ENCODE measurements at places on chromosomes 2 and 18.
A peak's percentile ranks its signal among the peaks of the same experiment; 100 is the strongest.

- DNase-seq: no peak
Observed at GRCh38 chr2:152234277-152234676, 58.7 kb upstream of the STAM2 start.

DNA sequence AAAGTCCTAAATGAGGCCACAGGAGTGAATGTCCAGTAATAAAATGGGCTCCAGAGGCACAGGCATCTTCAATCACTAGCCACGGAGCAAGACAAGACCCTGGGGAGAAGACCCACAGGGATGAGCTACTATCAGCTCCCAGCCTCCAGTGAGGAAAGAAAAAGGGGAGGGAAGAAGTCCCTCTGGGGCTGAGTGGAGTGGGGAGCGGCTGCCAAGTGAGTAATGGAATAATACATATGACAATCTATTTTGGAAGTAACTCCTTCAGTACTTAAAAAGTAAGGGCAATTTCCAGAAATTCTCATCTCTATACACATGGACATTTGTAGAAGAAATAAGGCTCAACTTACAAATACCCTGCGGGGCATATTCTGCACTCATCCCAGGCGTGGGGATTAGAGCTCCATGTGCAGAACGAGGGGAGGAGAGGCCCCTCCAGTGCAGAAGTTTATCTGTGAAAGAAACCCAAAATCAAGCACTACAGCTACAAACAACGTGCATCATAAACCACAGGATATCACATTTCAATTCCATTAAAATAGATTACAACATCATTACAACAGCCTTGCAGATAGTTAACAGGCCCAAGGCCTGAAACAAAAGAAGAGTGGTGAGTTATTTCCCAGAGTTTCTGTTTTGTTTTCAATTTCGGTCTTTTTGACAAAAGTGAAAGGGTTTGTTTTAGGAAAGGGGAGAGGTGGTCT, 84.9 kb downstream of the BCL11A start:
- no peak for DNase-seq

DNA sequence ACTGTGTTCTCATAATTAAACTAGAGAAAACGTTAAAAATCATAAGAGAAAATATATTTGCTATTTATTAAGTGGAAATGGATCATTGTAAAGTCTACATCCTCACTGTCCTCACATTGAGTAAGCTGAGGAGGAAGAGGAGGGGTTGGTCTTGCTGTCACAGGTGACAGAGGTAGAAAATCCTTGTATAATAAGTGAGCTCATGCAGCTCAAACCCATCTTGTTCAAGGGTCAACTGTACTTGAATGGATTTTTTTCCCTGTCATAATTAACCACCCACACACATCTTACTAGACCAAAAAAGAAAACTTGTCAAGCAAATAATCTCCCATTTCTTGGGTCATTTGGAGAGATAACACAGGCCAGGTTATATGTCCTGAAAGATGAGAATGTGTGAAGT, 231.2 kb downstream of the NEDD4L start:
- DNase-seq: no peak

GRCh38 chr2:55045780-55046179, 4.5 kb downstream of the RTN4 start:
- DNase-seq: no peak

GRCh38 chr2:15955232-15955988, 15.1 kb downstream of the MYCN start:
- no peak for DNase-seq

- no peak for DNase-seq
Observed at GRCh38 chr2:68319398-68320117, at the start of gene CNRIP1. Gene CNRIP1 (minus strand): TSS chr2:68319949. CDS start chr2:68319400, 549 bp downstream.

- DNase-seq: no peak
Observed at GRCh38 chr2:215137741-215138340, 585 bp downstream of the ABCA12 start.

- no peak for DNase-seq
Observed at GRCh38 chr2:220556658-220557057, 929.2 kb downstream of the SLC4A3 start.

- no peak for DNase-seq
Observed at GRCh38 chr2:219571311-219572236, at the start of gene OBSL1. Gene OBSL1 (minus strand): TSS chr2:219571539. CDS start chr2:219571232, 307 bp downstream.

GRCh38 chr2:23953625-23954024, 13.4 kb downstream of the UBXN2A start:
- DNase-seq: no peak

- DNase-seq: no peak
Observed at GRCh38 chr2:3279236-3279960, 98.2 kb downstream of the EIPR1 start.

- peak; percentile 15 for DNase-seq
Observed at GRCh38 chr2:168633200-168633599, 169.2 kb upstream of the NOSTRIN start.

DNA sequence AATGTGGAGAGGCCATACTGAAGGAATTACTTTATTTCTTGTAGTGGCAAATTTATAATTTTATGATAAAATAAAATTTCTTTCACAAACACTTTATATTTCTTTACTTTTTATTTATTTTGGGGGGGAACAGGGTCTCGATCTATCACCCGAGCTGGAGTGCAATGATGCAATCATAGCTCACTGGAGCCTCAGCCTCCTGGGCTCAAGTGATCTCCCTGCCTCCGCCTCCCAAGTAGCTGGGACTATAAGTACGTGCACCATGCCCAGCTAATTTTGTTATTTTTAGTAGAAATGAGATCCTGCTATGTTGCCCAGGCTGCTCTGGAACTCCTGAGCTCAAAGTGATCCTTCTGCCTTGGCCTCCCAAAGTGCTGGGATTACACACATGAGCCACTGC, 59.6 kb downstream of the SOS1 start:
- DNase-seq: no peak

GRCh38 chr2:53091183-53091582, 676.4 kb upstream of the CHAC2 start:
- DNase-seq: peak; percentile 39

GRCh38 chr18:74652392-74652988, 54.8 kb downstream of the ZNF407 start:
- DNase-seq: peak; percentile 32

DNA sequence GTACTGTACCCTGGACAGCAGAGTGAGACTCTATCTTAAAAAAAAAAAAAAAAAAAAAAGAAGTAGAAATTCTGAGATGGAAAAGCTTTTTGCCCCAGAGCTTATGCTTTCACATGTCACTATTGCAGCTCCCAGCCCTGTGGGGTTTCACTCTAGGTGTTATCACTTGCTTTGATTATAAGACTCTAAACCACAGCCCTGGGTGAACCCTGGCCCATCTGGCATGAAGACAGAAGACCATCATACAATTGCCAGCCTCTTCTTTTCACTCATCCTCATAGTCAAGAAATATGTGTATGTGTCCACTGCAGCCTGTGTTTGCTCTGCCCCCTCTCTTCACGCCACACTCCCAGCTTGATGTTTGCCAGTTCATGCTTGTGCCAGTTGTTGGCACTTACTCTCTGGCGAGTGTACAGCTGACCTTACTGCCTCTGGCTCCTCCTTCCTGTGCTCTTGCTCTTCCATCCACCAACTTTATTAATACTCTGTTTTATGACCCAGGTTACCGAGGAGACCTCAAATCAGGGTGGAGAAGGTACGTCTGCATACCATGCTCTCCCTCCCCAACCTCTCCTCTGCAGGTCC, 136.7 kb upstream of the NCK2 start:
- no peak for DNase-seq

GRCh38 chr2:67977464-67977863, 85.3 kb downstream of the C1D start:
- DNase-seq: no peak

DNA sequence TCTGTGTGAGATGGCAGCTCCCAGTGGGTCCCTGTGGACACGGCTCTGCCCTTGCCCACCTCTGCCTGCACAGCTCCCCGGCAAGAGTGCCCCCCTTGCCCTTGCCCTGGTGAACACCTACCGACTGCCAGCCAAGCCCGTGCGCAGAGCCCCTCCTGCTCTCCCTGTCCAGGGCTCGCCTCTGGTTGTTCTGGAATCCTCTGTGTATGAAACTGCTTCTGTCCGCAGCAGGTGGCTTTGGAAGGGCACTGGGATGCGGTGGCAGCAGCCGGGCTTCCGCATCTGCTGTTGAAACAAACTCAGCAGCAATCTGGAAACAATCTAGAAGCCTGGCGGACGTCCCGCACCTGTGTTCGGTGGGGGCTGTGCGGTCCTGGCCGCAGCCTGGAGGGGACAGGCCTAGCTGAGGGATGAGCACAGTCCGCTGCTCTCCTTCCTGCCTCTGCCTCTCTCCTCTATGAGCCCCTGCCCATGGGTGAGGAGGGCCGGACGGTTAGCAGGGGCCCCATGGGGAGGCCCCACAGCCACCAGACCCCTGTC, 34.0 kb upstream of the KLF11 start:
- no peak for DNase-seq

GRCh38 chr2:128306081-128306930, 12.4 kb downstream of the HS6ST1 start:
- no peak for DNase-seq

- no peak for DNase-seq
Observed at GRCh38 chr2:43943809-43944452, 51.9 kb downstream of the LRPPRC start.
